ENCODE measurements at places on chromosomes 3 and 15. TPM values are rescaled to one million over a fixed set of nuclear protein-coding genes. Genes with fewer than 3 reads are reported as not detected.

DNA sequence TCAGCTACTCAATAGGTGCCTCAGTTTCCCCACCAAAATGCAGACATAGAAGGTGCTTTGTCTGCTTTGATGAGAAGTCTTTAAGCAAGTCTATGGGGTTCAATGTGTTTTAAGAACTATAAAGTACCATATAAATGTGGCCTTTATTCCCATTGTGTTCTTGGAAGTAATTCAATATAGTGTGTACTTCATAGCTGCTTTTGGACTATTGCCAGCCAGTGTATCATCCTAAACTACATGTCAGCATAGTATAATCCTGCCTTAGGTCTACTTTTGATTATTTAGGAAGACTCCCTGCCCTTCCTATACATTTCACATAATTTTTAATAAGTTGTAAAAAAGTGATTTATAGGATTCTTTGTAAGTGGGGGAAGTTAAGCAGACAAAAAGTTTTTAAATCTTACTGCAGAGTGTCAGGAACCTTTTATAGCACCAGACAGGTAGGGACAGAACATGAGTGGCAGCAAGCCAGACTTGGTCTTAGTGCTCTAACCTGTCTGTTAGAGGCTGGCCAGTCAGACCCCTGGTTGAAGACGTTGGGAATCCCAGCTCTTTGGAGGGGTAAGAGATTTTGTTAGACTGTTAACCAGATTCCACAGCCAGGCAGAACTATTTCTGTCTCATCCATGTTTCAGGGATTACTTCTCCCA, 48.4 kb downstream of the MLH1 start:
- no peak for DNase-seq

DNA sequence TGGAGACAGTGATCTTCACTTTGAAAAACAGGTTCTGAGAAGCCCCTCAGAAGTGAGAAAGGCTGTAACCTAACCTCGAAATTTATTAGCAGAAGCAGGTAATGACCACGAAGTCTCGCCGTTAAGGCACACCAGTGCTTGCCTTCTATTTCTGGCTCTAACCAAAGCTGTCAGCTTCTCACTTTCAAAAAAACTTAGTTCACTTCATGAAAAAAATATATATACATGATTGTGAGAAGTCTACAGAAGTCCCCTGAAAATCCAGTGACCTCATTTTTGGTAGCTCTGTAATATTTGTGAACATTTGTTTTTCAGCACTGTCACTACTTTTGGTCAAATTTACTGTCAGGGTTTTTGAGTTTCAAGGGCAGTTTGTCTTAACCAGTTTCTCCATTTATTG, 19.1 kb upstream of the AKAP13 start:
- DNase-seq: no peak

Gene MOBP
- total RNA-seq: not detected

GRCh38 chr15:74872702-74873035, 496 bp downstream of the SCAMP2 start:
- DNase-seq: no peak

DNA sequence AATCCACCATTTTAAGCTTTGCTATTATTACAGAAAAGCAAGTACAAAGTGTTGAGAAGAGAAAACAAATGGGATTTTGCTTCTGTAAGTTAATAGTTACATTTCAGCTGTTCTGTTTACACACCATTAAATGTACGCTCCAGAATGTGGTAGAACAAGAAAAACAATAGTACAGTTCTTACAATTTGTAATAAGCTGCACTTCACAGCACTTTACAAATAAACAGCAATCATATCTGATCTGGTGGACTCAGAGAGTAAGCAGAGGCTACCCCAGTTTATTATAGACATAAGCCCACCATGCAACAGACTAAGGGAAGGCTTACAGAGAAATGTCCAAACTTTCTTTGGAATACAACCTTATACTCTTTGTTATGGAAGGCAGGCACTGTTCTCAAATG, 126.4 kb downstream of the OXSM start:
- no peak for DNase-seq

Gene RTP1
- total RNA-seq: not detected

Gene LYZL4
- total RNA-seq: not detected

DNA sequence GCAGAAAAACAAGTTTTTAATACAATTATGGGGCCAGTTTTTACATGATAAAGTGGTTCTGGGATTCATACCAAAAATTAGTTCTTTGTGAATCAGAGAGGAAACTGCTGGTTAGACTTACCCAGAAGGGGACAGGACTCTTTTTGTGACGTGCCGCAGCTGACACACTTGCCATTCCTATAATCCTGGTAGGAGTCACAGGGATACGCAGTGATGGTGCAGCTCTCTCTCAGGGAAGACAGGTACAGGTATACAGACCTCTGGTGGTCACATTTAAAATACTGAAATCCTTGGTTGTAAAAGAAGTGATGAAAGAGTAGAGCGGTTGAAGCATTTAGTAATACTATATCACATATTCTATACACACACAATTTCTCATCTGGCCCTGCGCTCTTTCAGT, 20.2 kb upstream of the TMEM41A start:
- DNase-seq: no peak

DNA sequence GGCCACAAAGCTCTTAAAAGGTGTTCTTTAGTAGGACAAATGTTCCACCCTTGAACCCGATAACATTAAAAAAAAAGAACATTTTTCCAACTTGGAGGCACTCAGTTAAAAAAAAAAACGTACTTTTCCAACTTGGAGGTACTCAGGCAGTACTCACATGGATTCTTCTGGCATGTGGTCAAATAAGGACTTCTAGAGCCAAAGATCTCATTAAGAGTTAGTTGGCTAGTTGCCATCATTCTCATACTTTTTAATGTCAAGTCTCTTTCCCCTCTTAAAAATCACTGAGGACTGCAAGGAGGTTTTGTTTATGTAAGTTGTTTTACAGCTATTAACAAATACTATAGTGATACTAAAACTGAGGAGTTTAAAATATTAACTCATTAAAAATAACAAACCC, 101.0 kb downstream of the CADPS start:
- DNase-seq: no peak

Gene AADACL2
- total RNA-seq: not detected

Gene ANKRD34C
- not detected for total RNA-seq

DNA sequence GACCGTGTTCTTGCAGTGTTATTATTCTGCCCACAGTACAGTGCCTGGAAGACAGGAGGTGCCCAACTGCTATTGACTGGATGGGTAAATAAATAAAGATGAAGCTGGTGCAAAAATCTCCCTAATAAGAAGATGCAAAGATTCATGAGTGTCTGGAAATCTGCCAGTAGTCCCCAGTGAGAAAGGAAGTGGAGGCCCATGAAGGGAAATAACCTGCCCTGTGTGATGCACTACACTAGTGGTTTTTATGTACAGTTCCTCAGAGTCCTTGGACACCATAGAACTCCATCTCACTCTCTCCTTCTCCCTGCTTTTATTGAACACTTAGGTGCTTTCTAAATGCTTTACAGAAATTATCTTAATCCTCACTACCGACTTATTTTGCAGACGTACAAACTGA, 8.3 kb upstream of the SUCLG2 start:
- no peak for DNase-seq

DNA sequence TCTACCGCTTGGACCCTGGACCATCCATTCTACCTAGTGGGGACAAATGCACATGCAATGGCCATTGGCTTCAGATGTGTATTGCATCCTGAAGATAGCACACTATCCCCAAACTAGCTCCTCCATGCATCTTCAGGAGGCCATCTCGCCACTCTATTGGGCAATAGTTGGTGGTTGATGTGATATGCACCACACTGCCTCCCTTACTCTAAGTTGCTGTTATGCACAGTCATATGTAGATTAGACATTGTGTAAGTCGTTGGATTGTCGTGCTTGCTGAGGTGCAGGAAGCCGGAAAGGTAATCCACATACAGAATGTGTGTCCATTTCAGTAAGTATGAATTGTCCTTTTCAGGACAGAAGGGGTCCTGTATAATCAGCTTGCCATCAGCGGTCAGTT, 26.7 kb upstream of the PLA2G4D start:
- no peak for DNase-seq

DNA sequence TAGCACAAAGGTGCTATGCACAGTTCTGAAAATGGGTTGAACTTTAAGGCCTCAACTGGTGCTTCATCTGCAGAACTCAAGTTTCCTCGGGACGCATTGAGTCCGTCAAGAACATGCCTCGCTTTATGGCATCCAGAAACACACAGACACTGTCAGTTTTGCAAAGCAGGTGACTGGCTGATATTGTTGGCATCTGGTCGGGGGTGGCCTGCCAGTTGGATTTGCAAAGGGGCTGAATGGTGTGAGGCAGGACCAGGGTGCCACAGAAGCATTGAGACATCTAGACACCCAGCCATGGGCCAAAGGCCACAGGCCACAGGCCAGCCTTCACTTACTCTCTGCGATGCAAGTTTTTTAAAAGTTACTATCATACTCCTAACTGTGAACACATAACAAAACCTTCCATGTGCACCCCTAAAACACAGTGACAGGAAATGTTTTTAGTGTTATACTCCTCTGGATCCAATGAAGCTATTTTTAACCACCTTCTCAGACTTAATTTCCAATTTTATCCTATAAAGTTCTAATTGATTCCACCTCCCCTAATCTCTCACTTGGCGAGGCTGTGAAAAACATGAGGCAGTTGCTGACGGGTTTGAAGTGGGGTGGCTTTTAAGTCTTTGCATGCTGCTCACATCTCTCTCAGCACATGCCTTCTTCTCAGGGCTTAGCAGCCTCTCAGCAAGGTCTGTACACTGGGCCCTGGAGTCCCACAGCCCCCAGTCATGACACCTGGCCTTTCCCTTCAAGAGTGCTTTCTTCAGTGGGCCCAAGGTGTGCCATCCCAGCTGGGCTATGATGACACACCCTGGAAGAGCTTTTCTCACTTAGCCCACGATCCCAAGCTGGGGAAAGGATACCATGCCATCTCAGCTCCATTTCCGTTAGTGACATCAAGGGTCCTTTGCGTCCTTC, 38.5 kb upstream of the DUSP7 start:
- no peak for DNase-seq

DNA sequence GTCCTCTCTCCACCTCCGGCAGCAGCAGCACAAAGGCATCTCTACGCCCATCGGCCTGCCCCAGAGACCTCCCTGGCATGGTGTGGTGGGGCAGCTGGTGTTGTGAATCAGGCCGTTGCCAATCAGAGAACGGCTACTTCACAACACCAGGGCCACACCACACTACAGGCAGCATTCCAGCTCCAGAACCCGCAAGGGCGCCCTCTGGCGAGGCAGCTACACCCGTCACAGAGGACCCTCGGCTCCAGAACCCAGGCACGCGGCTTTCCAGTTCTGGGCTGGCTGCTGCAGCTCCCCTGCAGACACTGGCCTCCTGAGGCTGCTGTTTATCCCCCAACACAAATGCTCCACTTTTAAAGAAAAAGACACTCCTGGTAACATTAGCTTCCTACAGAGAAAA, 127.5 kb upstream of the TOPAZ1 start:
- peak; percentile 29 for DNase-seq

Gene COX5A
- total RNA-seq: 97.5 TPM

Gene TMEM108
- total RNA-seq: 9.4 TPM

Gene KLF15
- total RNA-seq: 0.11 TPM

GRCh38 chr3:41143421-41144031, 55.8 kb upstream of the CTNNB1 start:
- no peak for DNase-seq

DNA sequence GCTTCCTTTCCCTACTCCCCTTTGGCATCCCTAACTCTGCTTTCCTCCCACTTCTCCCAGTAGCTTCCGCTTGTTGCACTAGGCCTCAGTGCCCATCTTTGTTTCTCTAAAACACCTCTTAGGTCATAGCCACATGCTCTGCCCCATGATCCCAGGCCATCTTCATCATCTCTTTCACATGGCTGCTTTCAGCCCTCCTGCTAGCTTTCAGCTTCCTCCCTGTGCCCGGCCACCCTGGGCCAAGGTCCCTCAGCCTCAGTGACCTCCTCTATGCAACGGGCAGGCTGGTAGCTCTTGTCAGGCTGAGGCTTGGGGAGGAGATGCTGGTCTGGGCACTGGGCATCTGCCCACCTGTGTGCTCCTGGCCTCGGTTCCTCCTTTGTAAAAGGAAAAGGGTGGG, 2.3 kb downstream of the PLEKHO2 start:
- DNase-seq: no peak

DNA sequence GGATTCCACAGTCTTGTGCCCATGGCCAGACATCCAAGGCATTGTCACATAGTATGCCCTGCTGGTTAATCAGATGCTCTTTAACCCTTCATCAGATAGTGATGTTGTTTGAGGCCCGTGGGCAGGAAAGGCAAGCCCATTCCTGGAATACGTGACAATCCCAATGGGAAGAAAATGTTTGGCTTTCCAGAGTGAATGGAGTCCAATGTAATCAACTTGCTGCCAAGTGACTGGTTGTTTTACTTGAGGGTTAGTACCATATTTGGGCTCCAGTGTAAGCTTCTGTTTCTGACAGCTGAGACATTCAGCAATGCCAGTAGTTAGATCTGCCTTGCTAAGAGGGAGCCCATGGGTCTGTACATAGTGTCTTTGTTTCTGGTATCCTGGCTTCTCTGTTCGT, 31.3 kb downstream of the RPL39L start:
- DNase-seq: no peak

- no peak for DNase-seq
Measured at GRCh38 chr15:88745065-88745464, 58.2 kb upstream of the ACAN start.

Gene IDH2
- total RNA-seq: 62.7 TPM

Gene GOLGA8G
- total RNA-seq: under 0.01 TPM

GRCh38 chr3:33145221-33145900, 31.5 kb downstream of the CRTAP start:
- DNase-seq: no peak

Gene HIGD2B
- not detected for total RNA-seq

GRCh38 chr3:107548601-107549000, 25.8 kb downstream of the BBX start:
- no peak for DNase-seq

Gene IL17RD
- total RNA-seq: 0.92 TPM

Gene CAV3
- total RNA-seq: 30.4 TPM

DNA sequence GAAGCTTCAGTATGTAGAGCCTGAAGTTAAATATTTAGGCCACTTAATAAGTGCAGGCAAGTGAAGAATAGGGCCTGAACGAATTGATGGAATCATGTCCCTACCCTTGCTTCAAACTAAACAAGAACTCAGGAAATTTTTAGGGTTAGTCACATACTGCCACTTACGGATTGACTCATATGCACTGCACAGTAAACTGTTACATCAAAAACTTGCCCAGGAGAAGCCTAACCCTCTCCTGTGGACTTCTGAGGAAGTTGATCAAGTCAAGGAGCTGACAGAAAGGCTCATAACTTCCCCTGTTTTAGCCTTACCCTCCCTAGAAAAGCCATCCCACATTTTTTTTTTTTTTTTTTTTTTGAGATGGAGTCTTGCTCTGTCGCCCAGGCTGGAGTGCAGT, 20.6 kb upstream of the KBTBD12 start:
- DNase-seq: no peak

GRCh38 chr3:124121379-124122312, 129.7 kb upstream of the ROPN1 start:
- DNase-seq: no peak

- no peak for DNase-seq
Measured at GRCh38 chr3:44932986-44933944, 42.7 kb downstream of the ZDHHC3 start.
